ENCODE measurements at places on chromosomes 3 and 15.

- DNase-seq = no peak
Observed at GRCh38 chr15:86570738-86571137, 491.1 kb downstream of the AGBL1 start.

- no peak for DNase-seq
Observed at GRCh38 chr3:9891072-9891622, 737 bp downstream of the JAGN1 start.

- DNase-seq = no peak
Observed at GRCh38 chr3:17793542-17794195, 51.2 kb upstream of the TBC1D5 start.

DNA sequence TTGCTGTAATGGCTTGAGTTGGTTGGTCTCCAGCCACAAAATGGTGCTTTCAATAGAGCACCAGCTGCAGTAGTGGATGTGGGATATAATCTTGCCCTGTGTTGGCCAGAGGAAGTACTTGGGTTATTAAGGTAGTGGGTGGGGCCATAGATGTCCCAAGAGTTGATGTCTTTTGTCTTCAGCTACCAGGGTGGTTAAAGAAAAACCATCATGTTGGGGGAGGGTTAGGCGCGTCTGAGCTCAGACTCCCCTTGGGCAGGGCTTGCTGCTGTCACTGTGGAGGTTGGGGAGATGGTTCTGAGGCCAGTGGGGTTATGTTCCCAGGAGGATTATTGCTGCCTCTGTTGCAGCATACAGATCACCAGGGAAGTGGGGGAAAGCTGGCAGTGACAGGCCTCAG, 46.9 kb upstream of the GADL1 start:
- DNase-seq = no peak

- DNase-seq = no peak
Observed at GRCh38 chr3:88433568-88433967, 283.8 kb downstream of the C3orf38 start.

- DNase-seq = no peak
Observed at GRCh38 chr3:47491777-47492176, 16.0 kb upstream of the SCAP start.

DNA sequence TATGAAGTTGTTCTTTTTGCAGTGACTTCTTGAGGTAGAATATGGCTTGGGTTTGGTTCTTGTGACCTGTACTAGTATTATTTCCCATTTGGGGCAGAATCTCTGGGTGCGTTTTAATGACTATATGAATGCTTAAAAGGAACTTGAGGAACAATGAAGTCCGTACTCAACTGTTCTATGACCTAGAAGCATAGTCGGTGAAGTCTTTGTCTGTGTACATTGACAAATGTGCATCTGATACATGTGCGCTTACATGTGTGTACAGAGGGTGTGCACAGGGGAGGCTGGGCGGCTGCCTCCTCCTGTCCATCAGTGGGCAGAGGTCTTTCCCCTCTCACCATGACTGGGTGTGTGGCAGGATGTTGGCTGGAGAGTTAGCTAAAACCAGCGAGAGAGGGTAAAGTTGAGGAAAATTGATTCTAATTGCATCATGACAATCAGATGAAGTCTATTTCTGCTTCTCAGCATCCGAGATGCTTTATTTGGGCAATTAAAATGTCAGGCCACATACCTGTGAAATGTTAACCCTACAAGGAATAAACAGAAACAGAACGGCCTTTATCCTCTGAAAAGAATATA, 1.0 kb upstream of the NR2F2 start:
- no peak for DNase-seq

DNA sequence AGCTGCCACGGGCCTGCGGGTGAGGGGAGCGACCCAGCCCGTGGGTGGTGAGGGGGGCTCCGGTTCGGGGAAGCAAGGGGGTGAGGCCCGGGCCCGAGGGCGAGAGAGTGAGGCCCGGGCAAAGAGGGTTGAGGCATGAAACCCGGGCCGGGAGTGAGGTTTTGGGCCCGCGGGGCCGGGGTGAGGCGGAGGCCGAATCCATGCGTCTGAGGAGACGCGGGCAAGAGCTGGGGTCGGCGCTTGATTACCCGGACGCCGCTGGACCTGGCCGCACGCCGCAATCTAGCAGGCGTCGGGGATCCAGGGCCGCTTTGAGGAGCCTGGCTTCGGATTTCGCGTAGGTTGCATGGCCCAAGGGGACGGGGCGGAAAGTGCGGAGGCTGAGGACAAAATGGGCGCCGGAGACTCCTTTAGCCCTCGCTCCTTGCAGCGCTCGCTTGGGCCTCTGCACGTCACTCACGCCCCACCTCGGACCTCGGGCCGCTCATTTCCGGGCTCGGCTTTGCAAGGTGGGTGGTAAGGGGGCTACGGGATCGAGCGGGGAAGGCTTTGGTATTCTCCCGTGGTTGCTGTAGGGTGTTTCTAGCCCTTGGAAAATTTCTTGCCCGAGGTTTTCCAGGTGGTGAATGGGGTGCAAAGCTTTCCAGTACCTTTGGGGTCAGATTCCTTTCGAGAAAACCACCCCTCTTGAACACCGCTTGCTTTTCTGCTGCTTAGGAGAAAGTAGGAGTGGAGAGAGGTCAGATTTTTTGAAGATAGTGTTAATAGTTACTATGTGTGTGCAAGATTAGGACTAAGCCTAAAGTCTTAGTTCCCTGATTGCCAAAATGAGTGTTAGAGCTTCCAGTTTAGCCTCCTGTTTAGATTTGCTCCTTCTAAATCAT, 827 bp downstream of the SLC25A36 start:
- no peak for DNase-seq

GRCh38 chr15:47870300-47870955, 153.1 kb downstream of the SEMA6D start:
- DNase-seq = no peak

DNA sequence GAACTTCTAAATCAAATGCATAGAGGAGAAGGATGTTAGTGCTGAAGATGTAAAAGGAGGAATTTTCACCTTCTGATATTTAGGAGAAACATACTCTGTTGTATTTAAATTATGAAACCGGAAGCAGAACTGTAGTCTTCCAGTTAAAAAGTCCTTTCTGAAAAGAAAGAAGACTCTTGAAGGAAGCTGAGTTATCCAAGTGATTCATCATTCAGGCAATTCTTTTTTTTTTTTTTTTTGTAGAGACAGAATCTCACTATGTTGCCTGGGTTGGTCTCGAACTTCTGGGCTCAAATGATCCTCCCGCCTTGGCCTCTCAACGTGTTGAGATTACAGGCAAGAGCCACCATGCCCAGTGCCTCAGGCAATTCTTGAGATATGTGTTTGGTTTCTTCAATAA, 424.8 kb upstream of the TPM1 start:
- DNase-seq = no peak

DNA sequence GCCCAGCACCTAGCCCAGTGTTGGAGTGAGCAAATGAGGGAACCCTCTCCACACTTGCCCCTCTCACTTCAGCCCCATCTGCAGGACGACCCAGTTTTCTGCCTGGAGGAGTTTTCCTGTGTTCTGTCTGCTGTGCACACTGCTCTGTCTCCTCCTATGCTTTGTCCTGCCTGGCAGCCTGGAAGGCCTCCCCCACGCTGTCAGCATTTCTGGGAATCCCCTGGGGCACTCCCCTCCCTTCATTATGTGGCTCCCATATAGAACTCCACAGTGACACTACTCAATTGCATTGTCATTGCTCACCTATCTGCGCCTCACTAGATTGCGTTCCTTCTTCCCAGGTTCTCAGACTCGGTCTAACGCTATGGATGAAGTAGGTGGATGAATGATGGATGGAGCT, 13.9 kb downstream of the CLSTN2 start:
- no peak for DNase-seq

- DNase-seq = no peak
Observed at GRCh38 chr3:162760789-162761188, 1264.2 kb downstream of the OTOL1 start.

DNA sequence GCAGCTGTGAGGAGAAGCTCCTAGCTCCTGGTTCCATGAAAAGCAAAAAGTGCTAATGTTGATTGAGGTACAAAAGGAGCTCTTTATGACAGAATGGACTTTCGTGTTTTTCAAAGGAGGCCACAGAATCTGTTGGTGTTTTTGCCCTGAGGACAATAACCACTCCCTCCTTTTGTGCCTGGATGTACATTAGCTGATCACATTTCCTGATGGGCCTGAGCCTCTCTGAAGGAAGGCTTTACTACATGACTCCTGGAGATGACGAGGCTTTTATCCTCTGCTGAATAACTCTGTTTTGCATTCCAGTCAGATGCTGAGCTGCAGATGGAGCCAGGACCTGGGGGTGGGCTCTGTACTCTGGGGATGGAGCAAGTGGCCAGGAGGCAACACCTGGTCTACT, 301.9 kb downstream of the CACNA2D3 start:
- no peak for DNase-seq

- DNase-seq = no peak
Observed at GRCh38 chr3:52004906-52005395, 9.3 kb upstream of the RPL29 start.

- DNase-seq = no peak
Observed at GRCh38 chr15:92938387-92938786, 38.3 kb downstream of the CHD2 start.

GRCh38 chr3:185337231-185337816, 25.6 kb upstream of the MAP3K13 start:
- no peak for DNase-seq

DNA sequence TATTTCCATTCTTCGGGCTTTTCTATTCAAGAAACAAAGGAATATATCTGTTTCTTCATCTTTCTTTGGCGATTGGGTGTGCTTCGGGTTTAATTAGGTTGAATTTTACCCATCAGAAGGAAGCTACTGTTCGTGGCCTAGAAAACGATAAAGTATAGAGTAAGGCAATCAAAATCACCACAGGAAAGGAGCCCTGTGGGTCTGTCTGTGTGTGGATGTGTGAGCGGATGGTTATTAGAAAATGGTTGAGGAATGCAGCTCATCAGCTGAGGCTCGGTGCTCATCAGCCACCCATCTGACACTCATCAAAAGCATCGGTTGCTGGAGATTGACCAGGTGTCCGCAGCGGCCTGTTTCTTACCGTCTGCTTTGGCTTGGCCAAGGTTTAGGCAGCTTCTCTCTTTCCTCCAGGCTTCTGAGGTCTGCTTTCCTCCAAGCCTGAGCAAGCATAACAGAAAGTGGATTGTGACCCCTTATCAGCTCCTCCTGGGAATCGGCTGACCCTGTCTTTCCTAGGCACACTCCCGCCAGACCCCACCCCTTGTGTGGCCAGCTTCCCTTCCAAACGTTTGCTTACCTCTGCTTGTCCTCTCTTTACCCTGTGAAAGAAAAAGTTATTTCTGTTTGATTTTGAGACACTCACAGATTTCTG, 17.6 kb upstream of the ISLR start:
- no peak for DNase-seq

GRCh38 chr15:101428758-101429157, 60.7 kb downstream of the PCSK6 start:
- DNase-seq = no peak

- DNase-seq = no peak
Observed at GRCh38 chr3:25665315-25666280, 891 bp upstream of the TOP2B start.

DNA sequence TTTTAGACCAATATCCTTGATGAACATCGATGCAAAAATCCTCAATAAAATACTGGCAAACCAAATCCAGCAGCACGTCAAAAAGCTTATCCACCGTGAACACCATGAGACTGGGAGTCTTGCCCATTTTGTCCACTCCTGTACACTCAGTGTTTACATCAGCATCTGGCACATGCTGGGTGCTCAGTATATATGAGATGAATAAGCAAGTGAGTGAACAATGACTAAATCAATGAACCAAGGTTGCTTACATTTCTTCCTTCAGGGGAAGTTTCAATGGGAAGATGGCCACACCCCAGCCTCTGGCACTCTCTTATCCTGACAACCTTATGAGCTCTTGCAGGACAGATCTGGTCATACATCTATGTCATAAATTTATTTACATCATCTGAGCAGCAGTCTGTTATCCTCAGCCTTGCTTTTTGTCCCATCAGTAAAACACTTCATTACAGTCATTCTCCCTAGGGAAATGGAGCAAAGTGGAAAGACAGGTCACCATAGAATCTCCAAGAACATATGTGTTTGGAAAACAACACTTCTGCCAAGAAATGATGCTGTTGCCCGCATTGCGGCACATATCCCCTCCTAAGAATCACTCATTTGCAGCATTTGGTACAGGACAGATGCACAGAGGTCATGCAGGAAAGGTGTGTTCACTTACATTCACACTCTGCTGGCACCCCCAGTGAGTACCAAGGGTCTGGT, 171.8 kb upstream of the EIF1B start:
- DNase-seq = peak; percentile 34

- DNase-seq = no peak
Observed at GRCh38 chr3:101850246-101851051, 1.1 kb downstream of the NFKBIZ start.

DNA sequence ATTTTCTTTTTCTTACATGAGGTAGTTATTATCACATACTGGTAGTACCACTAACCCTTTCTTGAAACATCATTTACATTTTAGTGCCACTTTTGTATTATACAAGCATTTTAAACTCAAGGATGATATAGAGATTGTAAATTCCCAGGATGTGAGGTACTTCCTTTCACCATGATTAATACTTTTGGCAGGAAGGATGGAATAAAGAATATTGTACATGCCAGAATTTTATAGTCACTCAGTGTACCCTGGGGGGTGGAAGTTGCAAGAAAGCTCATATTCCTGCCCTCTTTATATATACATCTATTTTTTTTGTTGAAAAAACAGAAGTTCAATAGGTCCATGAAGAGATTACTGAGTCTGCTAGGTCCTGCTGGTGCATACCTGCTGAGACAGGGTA, 141.0 kb upstream of the PLSCR5 start:
- DNase-seq = no peak

DNA sequence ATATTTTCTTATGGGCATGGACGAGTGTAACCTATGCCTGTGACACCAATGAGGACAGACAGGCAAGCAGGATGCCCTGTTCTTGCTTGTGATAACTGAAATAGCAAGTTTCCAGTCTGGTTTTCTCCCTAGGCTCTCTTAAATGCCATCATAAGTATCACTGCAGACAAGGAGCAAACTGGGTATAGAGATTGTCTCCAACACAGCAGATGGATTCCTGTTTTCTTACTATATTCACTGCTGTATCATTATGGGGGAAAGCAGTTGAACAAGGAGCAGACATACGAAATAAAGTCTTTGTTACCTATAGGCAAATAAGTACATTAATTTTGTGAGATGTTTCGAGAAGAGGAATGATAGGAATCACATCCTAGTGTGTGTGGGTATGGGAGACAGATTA, 178.0 kb upstream of the TBL1XR1 start:
- no peak for DNase-seq

DNA sequence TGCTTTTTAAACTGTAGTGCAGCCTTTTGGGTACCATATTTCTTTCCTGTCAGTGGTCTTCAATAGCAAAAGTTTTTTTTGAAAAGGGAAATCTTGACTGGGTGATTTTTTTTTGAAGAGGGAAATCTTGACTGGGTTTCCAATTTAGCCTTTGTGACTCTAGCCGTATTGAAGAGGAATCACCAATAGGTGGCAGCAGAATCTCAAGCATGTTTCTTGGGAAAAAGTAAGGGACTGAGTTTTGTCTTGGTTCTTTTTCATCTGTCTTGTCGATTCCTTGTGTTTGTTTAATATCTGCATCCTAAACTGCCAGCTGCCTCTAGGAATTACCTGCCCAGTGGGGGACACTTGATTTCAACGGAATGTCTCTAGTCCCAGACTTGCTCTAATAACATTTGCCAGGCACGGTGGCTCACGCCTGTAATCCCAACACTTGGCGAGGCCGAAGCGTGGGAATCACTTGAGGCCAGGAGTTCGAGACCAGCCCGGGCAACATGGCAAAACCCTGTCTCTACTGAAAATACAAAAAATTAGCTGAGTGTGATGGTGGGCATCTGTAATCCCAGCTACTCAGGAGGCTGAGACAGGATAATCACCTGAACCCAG, 89.2 kb downstream of the RBPMS2 start:
- no peak for DNase-seq
